ENCODE measurements at places on chromosomes 2 and 18. TPM values are rescaled to one million over a fixed set of nuclear protein-coding genes. Genes with fewer than 3 reads are reported as not detected.

Gene CROCC2
- not detected for total RNA-seq

Gene GKN2
- total RNA-seq, result not detected

Gene CAPN13
- not detected for total RNA-seq

Gene DSEL
- 0.46 TPM for total RNA-seq

Gene VWA3B
- total RNA-seq, result not detected

Gene LONRF2
- total RNA-seq, result 0.20 TPM

Gene CLEC4F
- not detected for total RNA-seq

GRCh38 chr18:80189531-80189865 lies 57.8 kb downstream of the PARD6G start:
- H3K27me3 ChIP-seq, result no peaks in the 10 kb centered on the region
- no peak for DNase-seq
- H3K4me3 ChIP-seq, result no peak overlapping the region

- peaks cover 20% of the 10 kb centered on the region for H3K36me3 ChIP-seq
- H3K4me1 ChIP-seq, result no peaks in the 10 kb centered on the region
- no peak for DNase-seq
- H3K27me3 ChIP-seq, result no peaks in the 10 kb centered on the region
- H3K27ac ChIP-seq, result no peak overlapping the region
Observed at GRCh38 chr2:112095681-112096080, 40.6 kb downstream of the TMEM87B start.

GRCh38 chr18:54119524-54120019 lies 104.9 kb downstream of the MBD2 start:
- no peaks in the 10 kb centered on the region for H3K27me3 ChIP-seq
- H3K27ac ChIP-seq, result no peak overlapping the region
- no peaks in the 10 kb centered on the region for H3K36me3 ChIP-seq
- no peaks in the 10 kb centered on the region for H3K4me1 ChIP-seq
- H3K4me3 ChIP-seq, result no peak overlapping the region

- no peaks in the 10 kb centered on the region for H3K4me1 ChIP-seq
- H3K4me3 ChIP-seq, result no peak overlapping the region
- H3K36me3 ChIP-seq, result no peaks in the 10 kb centered on the region
- DNase-seq, result no peak
- peaks cover 7% of the 10 kb centered on the region for H3K27me3 ChIP-seq
- H3K27ac ChIP-seq, result no peak overlapping the region
Observed at GRCh38 chr2:230998882-230999281, 3.0 kb downstream of the SPATA3 start.

GRCh38 chr2:191301971-191302370 lies 56.8 kb downstream of the MYO1B start:
- DNase-seq, result no peak
- H3K27me3 ChIP-seq, result no peaks in the 10 kb centered on the region
- no peaks in the 10 kb centered on the region for H3K36me3 ChIP-seq
- H3K4me1 ChIP-seq, result no peaks in the 10 kb centered on the region
- no peak overlapping the region for H3K4me3 ChIP-seq
- no peak overlapping the region for H3K27ac ChIP-seq

GRCh38 chr2:11676640-11677039 lies 6.6 kb upstream of the NTSR2 start:
- no peaks in the 10 kb centered on the region for H3K36me3 ChIP-seq
- no peaks in the 10 kb centered on the region for H3K4me1 ChIP-seq
- no peak for DNase-seq
- no peaks in the 10 kb centered on the region for H3K27me3 ChIP-seq
- H3K4me3 ChIP-seq, result no peak overlapping the region

GRCh38 chr2:71546777-71547281 lies 93.5 kb downstream of the DYSF start:
- no peak overlapping the region for H3K27ac ChIP-seq
- DNase-seq, result no peak
- peaks cover 5% of the 10 kb centered on the region for H3K4me1 ChIP-seq
- no peak overlapping the region for H3K4me3 ChIP-seq
- H3K36me3 ChIP-seq, result no peaks in the 10 kb centered on the region

DNA sequence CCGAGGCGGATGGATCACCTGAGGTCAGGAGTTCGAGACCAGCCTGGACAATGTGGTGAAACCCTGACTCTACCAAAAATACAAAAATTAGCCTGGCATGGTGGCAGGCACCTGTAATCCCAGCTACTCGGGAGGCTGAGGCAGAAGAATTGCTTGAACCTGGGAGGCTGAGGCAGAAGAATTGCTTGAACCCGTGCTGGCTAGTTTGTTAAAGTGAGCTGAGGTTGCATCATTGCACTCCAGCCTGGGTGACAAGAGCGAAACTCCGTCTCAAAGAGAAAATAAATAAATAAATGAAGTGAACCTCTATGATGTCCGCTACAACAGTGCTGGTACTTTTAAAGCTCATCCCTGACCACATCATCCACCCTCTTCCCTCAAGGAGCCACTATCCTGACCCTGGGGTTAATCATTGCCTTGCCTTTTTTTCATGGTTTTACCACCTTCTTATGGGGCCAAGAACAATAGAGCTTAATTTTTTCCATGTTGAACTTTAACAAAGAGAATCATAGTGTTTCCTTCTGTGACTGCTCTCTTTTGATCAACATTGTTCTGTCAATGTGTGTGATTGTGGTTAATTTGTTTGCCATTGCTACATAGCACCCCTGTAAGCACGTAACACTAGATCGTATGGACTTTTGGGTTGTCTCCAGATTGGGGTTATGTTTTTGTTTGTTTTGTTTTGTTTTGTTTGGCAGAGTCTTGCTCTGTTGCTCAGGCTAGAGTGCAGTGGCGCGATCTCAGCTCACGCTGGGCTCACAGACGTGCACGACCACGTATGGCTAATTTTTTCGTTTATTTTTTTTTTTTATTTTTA lies 17.1 kb upstream of the ATRAID start:
- no peaks in the 10 kb centered on the region for H3K4me1 ChIP-seq
- no peaks in the 10 kb centered on the region for H3K36me3 ChIP-seq
- H3K27me3 ChIP-seq, result no peaks in the 10 kb centered on the region
- no peak overlapping the region for H3K4me3 ChIP-seq

DNA sequence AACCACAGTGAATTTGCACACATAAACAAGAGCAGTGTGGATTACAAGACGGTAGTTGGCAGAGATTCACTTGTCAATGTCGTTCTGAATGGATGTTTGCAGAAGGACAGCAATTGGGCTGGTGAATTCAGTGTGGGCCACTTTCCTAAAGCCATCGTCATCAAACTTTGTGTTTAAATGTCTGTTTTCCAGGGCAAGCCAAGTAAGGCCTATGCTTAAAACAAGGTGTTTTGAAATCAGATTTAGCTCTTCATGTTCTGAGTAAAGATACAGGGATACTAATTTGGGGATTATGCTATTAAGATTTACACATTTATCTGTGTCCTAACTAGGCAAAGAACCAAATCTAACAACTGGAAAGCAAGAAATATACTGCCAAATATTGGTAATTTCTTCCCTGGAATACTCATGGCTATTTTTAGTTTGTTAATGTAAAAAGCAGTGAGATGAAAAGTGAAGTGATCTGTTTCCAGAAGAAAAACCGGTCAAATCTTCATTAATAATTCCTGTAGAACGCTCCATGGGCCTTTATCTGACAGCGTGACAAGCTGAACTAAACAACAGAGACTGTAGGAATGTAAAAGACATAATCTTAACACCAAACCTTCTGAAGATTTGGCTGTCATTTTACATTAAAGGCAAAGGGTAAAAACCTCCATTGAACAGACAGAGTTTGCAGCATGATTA lies 175.7 kb downstream of the ICOS start:
- no peak overlapping the region for H3K4me3 ChIP-seq
- peaks cover 3% of the 10 kb centered on the region for H3K27me3 ChIP-seq
- H3K27ac ChIP-seq, result no peak overlapping the region
- DNase-seq, result no peak
- no peaks in the 10 kb centered on the region for H3K36me3 ChIP-seq

DNA sequence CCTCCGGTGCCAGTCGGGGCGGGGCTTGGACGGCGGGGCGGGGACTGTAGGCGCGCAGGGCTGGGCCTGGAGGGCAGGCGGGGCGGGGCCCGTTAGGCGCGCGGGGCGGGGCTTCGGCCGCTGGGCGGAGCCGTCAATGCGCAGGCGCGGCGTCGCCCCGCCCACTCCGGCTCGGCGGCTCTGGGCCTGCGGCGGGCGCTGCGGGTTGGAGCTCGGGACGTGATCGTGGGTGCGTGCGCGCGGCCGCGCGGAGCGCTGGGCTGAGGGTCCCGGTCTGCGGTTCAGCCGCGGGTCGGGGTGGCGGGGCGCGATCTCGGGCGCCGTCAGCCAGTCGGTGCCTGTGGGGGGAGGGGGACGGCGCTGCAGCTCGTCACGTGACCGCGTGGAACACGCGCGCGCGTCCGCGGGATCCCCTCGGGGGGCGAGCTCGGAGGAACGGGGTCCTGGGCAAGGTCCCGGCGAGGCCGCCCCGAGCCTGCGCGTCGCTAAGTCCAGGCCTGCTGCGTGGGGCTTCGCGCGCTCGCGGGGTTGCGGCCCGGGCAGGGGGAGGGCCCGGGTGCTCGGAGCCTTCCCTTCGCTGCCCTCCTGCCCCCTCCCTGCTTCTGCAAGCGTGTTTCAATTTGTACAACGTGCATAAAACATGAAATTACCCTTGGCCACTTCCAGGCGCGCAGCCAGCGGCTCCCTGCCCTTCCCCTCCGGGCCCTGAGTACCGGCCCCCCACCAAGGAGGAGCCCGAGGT lies at the start of gene D2HGDH:
Gene D2HGDH, plus strand, starts transcription at position 164 of the 742 bp plus-strand sequence. CDS start 595 bp downstream, outside the sequence.
- peak within 1 kb of the TSS; percentile 69 for H3K4me3 ChIP-seq
- H3K4me1 ChIP-seq, result peaks cover 12% of the 10 kb centered on the region
- no peaks in the 10 kb centered on the region for H3K27me3 ChIP-seq
- DNase-seq, result peak; percentile 91

GRCh38 chr2:75500633-75501032 lies 60.1 kb downstream of the EVA1A start:
- H3K4me3 ChIP-seq, result no peak overlapping the region
- no peaks in the 10 kb centered on the region for H3K4me1 ChIP-seq
- H3K36me3 ChIP-seq, result no peaks in the 10 kb centered on the region
- no peaks in the 10 kb centered on the region for H3K27me3 ChIP-seq

GRCh38 chr2:225272173-225272572 lies 127.3 kb upstream of the NYAP2 start:
- no peaks in the 10 kb centered on the region for H3K36me3 ChIP-seq
- DNase-seq, result no peak
- H3K4me1 ChIP-seq, result no peaks in the 10 kb centered on the region
- H3K27me3 ChIP-seq, result no peaks in the 10 kb centered on the region
- no peak overlapping the region for H3K4me3 ChIP-seq

- H3K4me3 ChIP-seq, result peak overlapping the region; percentile 84
- H3K36me3 ChIP-seq, result peaks cover 31% of the 10 kb centered on the region
- H3K27ac ChIP-seq, result peak overlapping the region; percentile 95
- H3K4me1 ChIP-seq, result peaks cover 54% of the 10 kb centered on the region
- no peaks in the 10 kb centered on the region for H3K27me3 ChIP-seq
Observed at GRCh38 chr2:61178603-61179545, 16.9 kb downstream of the C2orf74 start.

GRCh38 chr18:25239581-25240419 lies 112.2 kb downstream of the ZNF521 start:
- DNase-seq, result no peak
- H3K27ac ChIP-seq, result no peak overlapping the region
- no peaks in the 10 kb centered on the region for H3K4me1 ChIP-seq
- no peak overlapping the region for H3K4me3 ChIP-seq
- H3K27me3 ChIP-seq, result no peaks in the 10 kb centered on the region

- DNase-seq, result no peak
- no peaks in the 10 kb centered on the region for H3K27me3 ChIP-seq
- no peaks in the 10 kb centered on the region for H3K36me3 ChIP-seq
- no peak overlapping the region for H3K4me3 ChIP-seq
Observed at GRCh38 chr2:38138996-38139395, 63.0 kb upstream of the CYP1B1 start.

DNA sequence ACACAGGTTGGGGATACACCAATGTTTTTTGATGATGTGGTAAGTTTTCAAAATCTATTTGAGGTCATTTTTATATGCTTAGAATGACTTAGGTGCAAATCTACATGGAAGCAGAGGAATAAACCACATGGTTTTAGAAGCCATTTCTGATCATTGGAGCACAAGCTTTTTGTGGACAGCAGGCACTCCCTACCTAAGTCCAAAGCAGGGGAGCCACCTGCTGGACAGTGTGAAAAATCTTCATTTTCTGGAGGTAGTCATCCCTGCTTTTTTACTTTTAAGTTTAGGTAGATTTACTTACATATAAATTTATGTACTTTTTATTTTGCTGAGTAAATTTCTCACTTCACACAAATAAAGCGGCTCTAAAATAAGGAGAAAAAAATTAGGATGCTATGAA lies 323.2 kb downstream of the PLCL1 start:
- no peak overlapping the region for H3K4me3 ChIP-seq
- DNase-seq, result peak; percentile 5
- H3K36me3 ChIP-seq, result no peaks in the 10 kb centered on the region
- no peaks in the 10 kb centered on the region for H3K27me3 ChIP-seq

DNA sequence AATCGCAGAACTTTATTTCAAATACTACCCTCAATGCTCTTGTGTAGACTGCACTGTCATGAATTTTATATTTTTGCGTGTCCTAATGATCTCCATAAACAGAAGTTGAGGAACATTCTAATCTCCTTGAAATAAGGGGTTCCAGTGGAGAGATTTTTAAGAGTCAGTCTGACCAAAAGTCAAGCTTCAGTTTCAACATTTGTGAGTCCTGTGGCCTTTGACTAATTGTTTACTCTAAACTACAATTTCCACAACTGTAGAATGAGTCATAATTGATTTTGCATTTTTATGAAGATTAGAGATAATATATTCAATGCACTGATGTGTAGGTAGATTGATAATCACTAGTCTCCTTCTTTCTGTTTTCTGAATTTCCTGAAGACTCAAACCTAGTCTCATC lies 720.3 kb upstream of the ID2 start:
- H3K36me3 ChIP-seq, result no peaks in the 10 kb centered on the region
- no peak overlapping the region for H3K27ac ChIP-seq
- H3K4me3 ChIP-seq, result no peak overlapping the region
- no peaks in the 10 kb centered on the region for H3K4me1 ChIP-seq

DNA sequence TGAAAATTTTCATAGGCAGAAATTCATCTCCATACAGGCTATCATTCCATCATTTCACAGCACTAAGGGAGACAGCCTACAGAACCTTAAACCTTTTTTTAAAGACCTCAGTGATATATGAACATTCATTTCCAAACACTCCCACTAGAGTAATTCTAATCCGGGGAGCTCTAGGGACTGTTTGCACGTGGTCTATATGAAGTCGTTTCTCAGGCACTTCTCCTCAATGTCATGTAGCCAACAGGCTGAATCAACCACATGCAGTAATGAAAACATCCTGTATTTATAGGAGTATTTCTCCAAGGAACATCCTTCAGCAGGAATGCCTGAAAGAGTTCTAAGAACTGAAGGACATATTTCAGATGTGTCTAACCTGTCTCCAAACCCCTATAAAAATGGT lies 97.3 kb upstream of the CREB1 start:
- H3K27me3 ChIP-seq, result no peaks in the 10 kb centered on the region
- no peak for DNase-seq
- H3K36me3 ChIP-seq, result no peaks in the 10 kb centered on the region
- no peak overlapping the region for H3K27ac ChIP-seq
- H3K4me3 ChIP-seq, result no peak overlapping the region

GRCh38 chr2:138949517-138949916 lies 169.3 kb upstream of the NXPH2 start:
- no peaks in the 10 kb centered on the region for H3K4me1 ChIP-seq
- H3K27ac ChIP-seq, result no peak overlapping the region
- H3K4me3 ChIP-seq, result no peak overlapping the region
- no peaks in the 10 kb centered on the region for H3K27me3 ChIP-seq
- no peaks in the 10 kb centered on the region for H3K36me3 ChIP-seq

All from CD8-positive, alpha-beta memory T cell (primary cell).